Left kidney (tissue), 8 donors: ENCODE measurements at places on chromosomes 7 and 10. TPM values are rescaled to one million over a fixed set of nuclear protein-coding genes. Genes with fewer than 3 reads are reported as not detected.

GRCh38 chr10:3668276-3668965, 116.6 kb downstream of the KLF6 start:
- peak; percentile 30 for DNase-seq

DNA sequence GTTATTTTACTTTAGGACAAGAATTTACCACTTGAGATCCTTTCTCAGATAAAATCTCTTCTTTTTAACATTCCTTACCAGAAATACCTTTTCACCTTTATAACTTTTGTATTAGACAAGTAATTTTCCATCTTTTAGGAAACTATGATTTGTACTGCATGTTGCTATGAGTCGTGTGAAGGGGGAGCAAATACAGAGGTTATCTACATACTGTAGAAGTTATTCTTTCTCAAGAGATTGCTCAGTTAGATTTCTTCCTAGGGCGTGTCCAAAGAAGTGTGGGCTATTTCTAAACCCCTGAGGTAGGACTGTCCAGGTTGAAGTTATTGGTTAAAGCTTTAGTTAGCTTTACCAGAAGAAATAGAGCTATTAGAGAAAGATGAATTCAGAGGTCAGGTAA, 30.2 kb upstream of the ARHGAP12 start:
- DNase-seq, result no peak

Gene SAP25
- polyA plus RNA-seq, result 4.2 TPM

Gene GBX1
- 0.22 TPM for polyA plus RNA-seq
